ENCODE measurements at places on chromosomes 5 and 9.

DNA sequence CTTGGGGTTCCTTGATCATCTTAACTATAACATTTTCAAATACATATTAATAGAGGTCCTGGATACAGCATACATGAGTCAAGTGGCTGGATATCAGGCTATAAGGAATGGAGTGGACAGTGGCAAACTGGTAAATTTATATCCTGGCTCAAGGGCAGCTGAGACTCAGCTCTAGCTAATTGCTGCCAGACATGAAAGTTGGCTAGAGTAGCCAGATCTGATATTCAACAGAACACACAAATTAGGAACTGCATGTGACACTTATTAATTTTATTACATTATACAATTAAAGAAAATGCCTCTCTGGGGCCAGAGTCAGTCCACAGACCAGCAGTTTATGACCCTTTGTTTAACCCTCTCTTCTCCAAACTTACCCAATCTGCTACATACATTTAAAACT lies 206.5 kb downstream of the KCTD16 start:
- peaks cover 4% of the 10 kb centered on the region for H3K36me3 ChIP-seq
- no peak for DNase-seq
- no peaks in the 10 kb centered on the region for H3K4me1 ChIP-seq
- H3K27me3 ChIP-seq: no peaks in the 10 kb centered on the region
- H3K4me3 ChIP-seq: no peak overlapping the region

- no peaks in the 10 kb centered on the region for H3K27me3 ChIP-seq
- H3K36me3 ChIP-seq: peaks cover 17% of the 10 kb centered on the region
- no peaks in the 10 kb centered on the region for H3K4me1 ChIP-seq
- H3K4me3 ChIP-seq: no peak overlapping the region
- no peak for DNase-seq
Observed at GRCh38 chr9:7936163-7936562, 136.6 kb upstream of the DMAC1 start.

GRCh38 chr9:100322954-100323536 lies 29.7 kb downstream of the TEX10 start:
- no peak overlapping the region for H3K4me3 ChIP-seq
- DNase-seq: peak; percentile 40
- peak overlapping the region; percentile 36 for H3K27ac ChIP-seq
- H3K36me3 ChIP-seq: no peaks in the 10 kb centered on the region

GRCh38 chr9:129595311-129595741 lies 25.6 kb downstream of the C9orf50 start:
- peaks cover 6% of the 10 kb centered on the region for H3K27me3 ChIP-seq
- no peak for DNase-seq
- peak overlapping the region; percentile 57 for H3K27ac ChIP-seq

DNA sequence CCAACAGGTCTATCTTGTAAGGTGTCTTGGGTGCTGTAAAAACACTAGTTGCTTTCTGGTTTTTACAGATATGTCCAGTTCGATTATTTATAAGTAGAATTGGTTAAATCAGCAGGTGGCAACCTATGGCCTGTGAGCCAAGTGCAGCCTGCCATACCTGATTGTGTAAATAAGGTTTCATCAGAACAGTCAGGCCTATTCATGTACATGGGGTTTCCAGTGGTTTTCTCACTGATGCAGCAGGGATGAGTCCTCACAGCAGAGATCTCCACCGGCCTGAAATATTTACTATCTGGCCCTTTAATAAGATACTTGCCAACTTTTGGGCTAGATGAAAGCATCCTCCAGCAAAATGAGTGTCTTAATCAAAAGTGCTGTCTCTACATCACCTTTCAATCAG lies 132.9 kb upstream of the ICE1 start:
- no peak overlapping the region for H3K27ac ChIP-seq
- peaks cover 2% of the 10 kb centered on the region for H3K4me1 ChIP-seq
- no peaks in the 10 kb centered on the region for H3K27me3 ChIP-seq
- peaks cover 7% of the 10 kb centered on the region for H3K36me3 ChIP-seq

GRCh38 chr9:125889476-125890419 lies 142.6 kb downstream of the PBX3 start:
- H3K27me3 ChIP-seq: no peaks in the 10 kb centered on the region
- peaks cover 37% of the 10 kb centered on the region for H3K4me1 ChIP-seq

DNA sequence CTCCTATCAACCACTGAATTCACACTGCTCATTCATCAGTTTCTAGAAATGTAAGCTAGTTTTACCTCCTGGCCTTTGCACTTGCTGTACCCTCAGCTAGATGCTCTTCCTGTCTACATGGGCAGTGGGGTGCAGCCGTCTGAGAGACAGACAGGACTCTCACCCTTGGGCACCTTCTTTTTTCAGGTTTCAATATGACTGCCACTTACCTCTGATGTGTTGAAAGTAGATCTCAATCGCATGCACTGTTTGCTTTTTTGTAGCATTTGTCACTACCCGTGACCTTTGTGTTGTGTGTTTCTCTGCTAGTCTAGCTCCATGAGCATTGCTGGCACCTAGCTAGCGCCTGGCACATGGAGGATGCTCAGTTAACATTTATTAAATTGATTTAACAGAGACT lies 403.1 kb upstream of the TRPC7 start:
- no peaks in the 10 kb centered on the region for H3K36me3 ChIP-seq
- no peak overlapping the region for H3K4me3 ChIP-seq

DNA sequence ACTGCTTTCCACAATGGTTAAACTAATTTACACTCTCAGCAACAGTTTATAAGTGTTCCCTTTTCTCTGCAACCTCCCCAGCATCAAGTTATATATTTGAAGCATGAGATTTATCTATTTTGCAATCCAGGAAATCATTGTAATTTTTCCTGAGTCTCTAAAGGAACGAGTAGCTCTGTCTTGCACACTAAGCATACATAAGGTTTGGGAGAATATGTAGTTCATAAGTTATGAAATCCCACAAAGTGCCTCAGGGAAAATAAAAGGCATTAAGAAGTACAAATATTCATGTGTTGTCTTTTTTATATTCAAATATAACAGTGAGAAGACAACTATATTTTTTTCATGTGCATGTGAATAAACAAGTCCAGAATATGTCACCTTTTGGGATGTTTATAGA lies 377.1 kb upstream of the RORB start:
- H3K4me3 ChIP-seq: no peak overlapping the region
- peaks cover 3% of the 10 kb centered on the region for H3K4me1 ChIP-seq
- no peaks in the 10 kb centered on the region for H3K36me3 ChIP-seq

DNA sequence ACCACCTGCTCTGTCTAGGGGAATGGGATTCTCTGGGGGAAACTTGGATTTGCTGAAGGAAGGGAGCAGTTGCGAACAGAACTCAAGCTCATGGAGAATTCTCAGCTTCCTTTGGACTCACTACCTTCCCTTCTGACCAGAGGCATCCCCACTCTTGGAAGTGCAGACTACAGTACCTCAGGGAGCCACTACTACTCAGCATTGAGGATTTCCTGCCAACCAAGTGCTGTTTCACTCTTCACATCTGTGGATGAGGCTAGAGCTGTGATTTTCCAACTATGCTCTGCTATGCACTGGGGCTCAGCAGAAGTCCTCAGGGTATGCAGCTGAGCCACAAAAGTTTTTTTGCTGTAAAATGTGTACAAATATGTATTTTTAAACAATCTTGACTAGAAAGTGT lies 43.9 kb downstream of the MACROH2A1 start:
- H3K36me3 ChIP-seq: peaks cover 5% of the 10 kb centered on the region
- DNase-seq: no peak
- no peaks in the 10 kb centered on the region for H3K27me3 ChIP-seq
- H3K4me1 ChIP-seq: peaks cover 4% of the 10 kb centered on the region
- no peak overlapping the region for H3K4me3 ChIP-seq
- H3K27ac ChIP-seq: no peak overlapping the region

- no peak overlapping the region for H3K4me3 ChIP-seq
- H3K27ac ChIP-seq: peak overlapping the region; percentile 55
- peaks cover 5% of the 10 kb centered on the region for H3K27me3 ChIP-seq
- H3K36me3 ChIP-seq: peaks cover 8% of the 10 kb centered on the region
- no peak for DNase-seq
Observed at GRCh38 chr5:179296150-179296821, 49.0 kb downstream of the ADAMTS2 start.

DNA sequence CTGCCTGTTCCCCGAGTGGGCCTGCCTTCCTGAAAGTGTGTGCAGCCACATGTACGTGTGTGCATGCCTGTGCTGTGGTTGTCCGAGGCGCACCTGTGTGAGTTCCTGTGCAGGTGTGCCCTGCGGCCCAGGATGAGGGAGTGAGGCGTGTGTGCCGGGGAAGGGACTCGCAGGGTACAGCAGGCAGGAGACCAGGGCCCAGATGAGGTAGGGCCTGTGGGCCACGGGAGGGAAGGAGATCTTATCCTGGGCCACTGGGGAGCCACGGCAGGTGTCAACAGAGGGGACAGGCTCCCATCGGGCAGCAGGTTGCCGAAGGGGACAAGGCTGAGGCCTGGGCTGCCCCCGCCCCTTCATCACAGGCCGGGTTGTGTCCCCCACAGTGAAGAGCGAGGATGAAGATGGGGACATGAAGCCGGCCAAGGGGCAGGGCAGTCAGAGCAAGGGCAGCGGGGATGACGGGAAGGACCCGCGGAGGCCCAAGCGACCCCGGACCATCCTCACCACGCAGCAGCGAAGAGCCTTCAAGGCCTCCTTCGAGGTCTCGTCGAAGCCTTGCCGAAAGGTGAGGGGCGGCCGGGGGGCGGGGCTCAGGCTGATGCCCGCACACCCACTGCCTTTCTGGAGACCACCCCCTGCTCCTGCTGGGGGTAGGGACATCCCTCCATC lies 79.2 kb downstream of the LMX1B start:
- H3K27me3 ChIP-seq: peaks cover 13% of the 10 kb centered on the region
- H3K4me1 ChIP-seq: no peaks in the 10 kb centered on the region
- no peak overlapping the region for H3K4me3 ChIP-seq

- peaks cover 5% of the 10 kb centered on the region for H3K36me3 ChIP-seq
- peaks cover 12% of the 10 kb centered on the region for H3K27me3 ChIP-seq
- H3K4me3 ChIP-seq: peak overlapping the region; percentile 63
- peak; percentile 47 for DNase-seq
Observed at GRCh38 chr9:133970581-133971058, 21.5 kb downstream of the VAV2 start.

GRCh38 chr5:54741711-54742110 lies 224.2 kb downstream of the SNX18 start:
- peaks cover 6% of the 10 kb centered on the region for H3K36me3 ChIP-seq
- peaks cover 19% of the 10 kb centered on the region for H3K4me1 ChIP-seq
- peaks cover 2% of the 10 kb centered on the region for H3K27me3 ChIP-seq
- DNase-seq: no peak
- H3K27ac ChIP-seq: no peak overlapping the region
- no peak overlapping the region for H3K4me3 ChIP-seq

GRCh38 chr5:81572201-81572600 lies 178.3 kb upstream of the ACOT12 start:
- H3K27ac ChIP-seq: no peak overlapping the region
- DNase-seq: no peak
- no peaks in the 10 kb centered on the region for H3K27me3 ChIP-seq

DNA sequence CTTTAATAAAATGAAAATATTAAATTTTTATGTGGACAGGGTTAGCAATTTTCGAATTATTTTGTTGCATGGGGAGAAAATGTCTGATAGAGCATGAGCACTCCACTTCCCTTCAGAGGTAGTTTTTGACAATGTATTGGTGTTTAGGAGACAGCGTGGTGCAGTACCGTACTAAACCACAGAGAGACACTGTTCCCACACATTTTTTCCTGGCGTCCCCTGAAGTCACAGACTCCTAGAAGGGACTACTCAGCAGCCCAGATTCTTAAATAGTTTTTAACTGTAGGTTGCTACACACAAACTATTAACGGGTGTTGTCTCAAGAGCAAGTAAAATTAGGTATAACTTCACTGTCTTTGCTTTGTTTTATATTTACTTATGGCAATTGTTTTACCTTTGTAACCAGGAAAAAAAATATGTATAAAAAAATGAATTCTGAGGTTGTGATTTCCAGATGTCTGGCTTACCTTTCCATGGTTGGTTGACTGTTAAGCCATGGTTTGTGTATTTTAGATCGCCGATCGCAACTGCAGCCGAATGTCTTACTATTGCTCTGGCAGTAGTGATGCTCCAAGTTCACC lies 171.2 kb downstream of the DOCK8 start:
- H3K36me3 ChIP-seq: no peaks in the 10 kb centered on the region
- DNase-seq: peak; percentile 47
- H3K27ac ChIP-seq: no peak overlapping the region
- no peak overlapping the region for H3K4me3 ChIP-seq

DNA sequence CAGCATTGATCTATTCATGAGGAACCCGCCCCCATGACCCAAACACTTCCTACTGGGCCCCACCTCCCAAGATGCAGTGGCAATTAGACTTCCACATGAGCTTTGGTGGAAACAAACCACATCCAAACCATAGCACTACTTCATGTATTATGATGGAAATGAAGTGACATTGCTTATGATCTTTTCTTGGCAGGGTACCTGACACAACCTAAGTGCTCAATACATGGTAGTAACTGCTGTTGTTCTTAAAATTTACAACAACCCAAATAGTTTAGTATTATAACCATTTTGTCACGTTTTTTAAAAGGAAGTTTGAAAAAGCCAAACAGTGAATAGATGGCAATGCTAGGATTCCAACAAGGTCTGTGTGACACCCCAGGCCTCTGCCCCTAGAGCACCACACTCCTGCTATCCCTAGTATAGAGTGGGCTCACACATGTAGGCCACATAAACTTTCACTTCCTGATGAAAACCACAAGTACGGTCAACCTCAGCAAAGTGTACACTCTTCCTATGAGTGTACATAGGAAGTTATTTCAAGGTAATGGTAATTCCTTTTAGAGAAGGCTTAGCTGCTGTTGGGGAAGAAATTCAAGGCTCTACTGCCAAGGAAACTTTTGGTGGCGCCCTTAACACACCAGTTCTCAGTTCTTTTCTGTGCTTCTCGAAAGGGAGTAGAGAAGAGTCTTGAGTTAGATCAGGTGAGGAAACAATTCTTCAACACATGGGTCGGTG lies 97.6 kb downstream of the ARSB start:
- H3K27me3 ChIP-seq: peaks cover 1% of the 10 kb centered on the region
- no peaks in the 10 kb centered on the region for H3K36me3 ChIP-seq
- no peak overlapping the region for H3K27ac ChIP-seq

- no peak overlapping the region for H3K27ac ChIP-seq
- DNase-seq: no peak
- H3K27me3 ChIP-seq: peaks cover 8% of the 10 kb centered on the region
- H3K36me3 ChIP-seq: peaks cover 6% of the 10 kb centered on the region
- peaks cover 37% of the 10 kb centered on the region for H3K4me1 ChIP-seq
Observed at GRCh38 chr5:10733426-10733825, 27.6 kb downstream of the DAP start.

DNA sequence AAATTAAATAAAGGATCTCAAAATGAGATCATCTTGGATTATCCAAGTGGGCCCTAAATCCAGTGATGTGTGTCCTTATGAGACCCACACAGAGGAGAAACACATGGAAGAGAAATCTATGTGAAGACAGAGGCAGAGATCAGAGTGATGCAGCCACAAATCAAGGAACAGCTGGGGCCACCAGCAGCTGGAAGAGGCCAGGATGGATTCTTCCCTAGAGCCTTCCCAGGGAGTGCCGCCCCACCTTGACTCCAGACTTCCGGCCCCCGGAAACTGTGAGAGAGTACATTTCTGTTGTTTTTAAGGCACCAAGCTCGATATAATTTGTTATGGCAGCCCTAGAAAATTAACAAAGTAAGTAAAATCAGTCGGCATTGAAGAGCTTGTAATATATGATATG lies 286.9 kb downstream of the FBXL7 start:
- peaks cover 4% of the 10 kb centered on the region for H3K36me3 ChIP-seq
- no peak overlapping the region for H3K27ac ChIP-seq
- DNase-seq: no peak
- H3K27me3 ChIP-seq: peaks cover 5% of the 10 kb centered on the region

- no peaks in the 10 kb centered on the region for H3K36me3 ChIP-seq
- H3K4me1 ChIP-seq: peaks cover 18% of the 10 kb centered on the region
- H3K4me3 ChIP-seq: no peak overlapping the region
- no peak for DNase-seq
Observed at GRCh38 chr5:10797261-10797660, 36.2 kb upstream of the DAP start.

- no peak overlapping the region for H3K4me3 ChIP-seq
- H3K27ac ChIP-seq: no peak overlapping the region
- peaks cover 27% of the 10 kb centered on the region for H3K4me1 ChIP-seq
- H3K27me3 ChIP-seq: peaks cover 12% of the 10 kb centered on the region
Observed at GRCh38 chr5:154221371-154221896, 30.9 kb downstream of the GALNT10 start.

All from glutamatergic neuron (in vitro differentiated cells).